ENCODE measurements at places on chromosomes 11 and 22. TPM values are rescaled to one million over a fixed set of nuclear protein-coding genes. Genes with fewer than 3 reads are reported as not detected.

DNA sequence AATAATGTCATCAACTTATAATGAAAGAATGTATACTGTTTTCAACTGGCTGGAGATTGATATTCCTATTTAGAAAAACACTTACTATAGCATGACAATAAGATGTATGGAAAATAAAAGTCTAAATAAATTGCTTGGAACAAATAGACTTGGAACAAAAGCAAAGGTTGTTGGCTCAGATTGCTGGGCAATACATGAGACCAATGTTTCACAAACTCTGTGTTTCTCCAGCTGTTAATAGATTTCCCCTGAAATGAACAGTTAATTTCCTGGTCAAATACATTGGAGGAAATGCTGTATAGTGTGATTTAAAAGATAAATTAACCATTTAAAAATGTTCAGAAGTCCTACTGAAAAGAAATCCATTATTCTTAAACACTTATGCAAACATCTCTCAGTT, 40.1 kb upstream of the CTSC start:
- DNase-seq: no peak

Gene RSF1
- 85.6 TPM for total RNA-seq

DNA sequence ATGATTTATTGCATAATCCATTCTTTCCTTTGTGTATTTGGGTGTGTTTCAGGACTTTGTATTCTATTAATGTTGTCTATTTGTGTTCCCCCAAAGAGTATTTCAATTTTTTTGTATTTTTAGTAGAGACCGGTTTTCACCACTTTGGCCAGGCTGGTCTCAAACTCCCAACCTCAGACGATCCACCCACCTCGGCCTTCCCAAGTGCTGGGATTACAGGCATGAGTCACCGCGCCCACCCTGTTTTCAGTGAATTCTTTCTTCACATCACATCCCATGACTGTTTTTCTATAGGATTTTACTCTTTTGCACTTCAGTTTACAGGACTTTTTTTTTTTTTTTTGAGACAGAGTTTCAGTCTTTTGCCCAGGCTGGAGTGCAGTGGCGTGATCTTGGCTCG, 46.3 kb downstream of the RBX1 start:
- DNase-seq: no peak

- no peak for DNase-seq
These were observed 150.6 kb upstream of the CCDC179 start for GRCh38 chr11:23010790-23011335.

Gene POU2AF3
- not detected for total RNA-seq

DNA sequence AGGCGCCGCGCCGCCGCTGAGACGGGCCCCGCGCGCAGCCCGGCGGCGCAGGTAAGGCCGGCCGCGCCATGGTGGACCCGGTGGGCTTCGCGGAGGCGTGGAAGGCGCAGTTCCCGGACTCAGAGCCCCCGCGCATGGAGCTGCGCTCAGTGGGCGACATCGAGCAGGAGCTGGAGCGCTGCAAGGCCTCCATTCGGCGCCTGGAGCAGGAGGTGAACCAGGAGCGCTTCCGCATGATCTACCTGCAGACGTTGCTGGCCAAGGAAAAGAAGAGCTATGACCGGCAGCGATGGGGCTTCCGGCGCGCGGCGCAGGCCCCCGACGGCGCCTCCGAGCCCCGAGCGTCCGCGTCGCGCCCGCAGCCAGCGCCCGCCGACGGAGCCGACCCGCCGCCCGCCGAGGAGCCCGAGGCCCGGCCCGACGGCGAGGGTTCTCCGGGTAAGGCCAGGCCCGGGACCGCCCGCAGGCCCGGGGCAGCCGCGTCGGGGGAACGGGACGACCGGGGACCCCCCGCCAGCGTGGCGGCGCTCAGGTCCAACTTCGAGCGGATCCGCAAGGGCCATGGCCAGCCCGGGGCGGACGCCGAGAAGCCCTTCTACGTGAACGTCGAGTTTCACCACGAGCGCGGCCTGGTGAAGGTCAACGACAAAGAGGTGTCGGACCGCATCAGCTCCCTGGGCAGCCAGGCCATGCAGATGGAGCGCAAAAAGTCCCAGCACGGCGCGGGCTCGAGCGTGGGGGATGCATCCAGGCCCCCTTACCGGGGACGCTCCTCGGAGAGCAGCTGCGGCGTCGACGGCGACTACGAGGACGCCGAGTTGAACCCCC, 798 bp downstream of the BCR start:
- no peak for DNase-seq
